ENCODE measurements at places on chromosomes 2 and 18.

DNA sequence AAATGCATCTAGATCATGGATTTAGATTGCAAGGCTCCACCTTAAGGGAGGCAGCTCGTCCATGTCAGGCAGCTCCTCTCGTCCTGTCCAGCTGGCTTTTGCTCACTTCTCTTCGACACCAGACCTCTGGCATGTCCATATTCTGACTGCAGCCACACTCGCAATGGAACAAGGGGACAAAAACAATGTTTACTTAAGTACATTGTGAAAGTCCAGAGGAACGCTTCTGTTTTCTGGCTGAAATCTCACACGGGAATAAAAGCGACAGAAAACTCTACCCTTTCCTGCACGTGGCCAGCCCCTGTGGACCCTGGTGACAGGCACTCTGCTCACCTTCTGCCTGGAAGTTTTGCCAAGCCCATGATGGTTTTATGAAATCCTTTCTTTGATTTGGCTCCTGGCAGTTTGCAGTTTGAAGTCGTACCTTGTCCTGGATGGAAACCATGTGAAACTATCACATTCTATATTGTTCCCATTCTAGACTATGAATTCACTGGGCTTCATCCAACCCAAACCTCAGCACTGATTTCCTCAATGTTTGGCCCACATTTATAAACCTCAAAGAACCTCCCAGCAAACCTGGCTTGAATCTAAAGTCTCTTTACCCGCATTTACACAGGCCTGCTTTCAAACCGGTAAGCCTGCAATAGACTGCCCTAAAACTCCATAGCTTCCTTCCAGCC, 134.3 kb upstream of the PIEZO2 start:
- DNase-seq: no peak

- DNase-seq: no peak
Measured at GRCh38 chr2:85663594-85664565, 4.1 kb downstream of the SFTPB start.

DNA sequence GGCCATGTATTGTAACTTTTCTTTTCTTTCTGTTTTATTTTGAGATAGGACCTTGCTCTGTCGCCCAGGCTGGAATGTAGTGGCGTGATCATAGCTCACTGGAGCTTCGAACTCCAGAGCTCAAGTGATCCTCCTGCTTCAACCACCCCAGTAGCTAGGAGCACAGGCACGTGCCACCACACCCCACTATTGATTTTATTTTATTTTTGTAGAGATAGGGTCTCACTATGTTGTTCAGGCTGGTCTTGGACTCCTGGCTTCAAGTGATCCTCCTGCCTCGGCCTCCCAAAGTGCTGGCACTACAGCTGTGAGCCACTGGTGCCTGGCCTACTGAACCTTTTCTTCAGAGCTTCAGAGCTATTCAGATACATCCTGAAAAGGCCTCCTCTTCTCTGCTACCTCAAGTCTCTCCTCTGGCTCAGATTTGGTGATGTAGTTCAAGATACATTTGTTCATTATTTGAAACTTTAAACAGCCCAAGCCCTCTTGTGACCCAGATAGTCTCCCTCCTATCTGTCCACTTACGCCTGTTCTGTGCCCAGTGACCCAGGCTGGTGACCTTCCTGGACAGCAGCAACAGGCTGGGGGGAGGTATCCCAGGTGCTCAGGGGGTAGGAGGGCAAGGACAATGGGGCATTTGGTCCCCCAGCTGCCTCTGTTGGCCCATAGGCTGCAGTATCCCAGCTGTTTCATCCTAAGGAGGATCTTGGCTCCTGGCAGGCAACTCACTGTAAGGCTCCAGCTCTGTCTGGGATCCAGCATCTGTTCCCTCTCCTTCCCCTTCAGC, 38.6 kb downstream of the LAMA3 start:
- DNase-seq: no peak

GRCh38 chr2:216713691-216714336, 18.5 kb upstream of the IGFBP5 start:
- DNase-seq: no peak

DNA sequence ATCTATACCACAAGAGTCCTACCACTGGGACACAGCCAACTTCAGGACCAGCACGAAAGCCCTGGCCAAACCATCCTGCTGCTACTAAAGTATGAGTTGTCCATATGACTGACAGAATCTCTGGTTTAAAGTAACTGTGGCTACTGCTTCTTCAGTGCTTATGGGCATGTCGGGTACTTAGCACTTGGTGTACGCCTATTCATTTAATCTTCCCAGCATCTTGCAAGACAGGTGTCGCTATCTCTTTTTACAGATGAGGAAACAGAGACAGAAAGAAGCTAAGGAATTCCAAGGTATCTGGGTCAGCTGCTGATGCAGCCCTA, 203.4 kb upstream of the ID2 start:
- DNase-seq: no peak

- no peak for DNase-seq
Measured at GRCh38 chr2:95344656-95345055, 47.5 kb downstream of the KCNIP3 start.

- no peak for DNase-seq
Measured at GRCh38 chr2:159856760-159857159, 58.8 kb upstream of the CD302 start.

GRCh38 chr18:46754661-46755292, 2.1 kb downstream of the ST8SIA5 start:
- DNase-seq: no peak

- peak; percentile 60 for DNase-seq
Measured at GRCh38 chr2:152716805-152717227, 445 bp downstream of the PRPF40A start.

DNA sequence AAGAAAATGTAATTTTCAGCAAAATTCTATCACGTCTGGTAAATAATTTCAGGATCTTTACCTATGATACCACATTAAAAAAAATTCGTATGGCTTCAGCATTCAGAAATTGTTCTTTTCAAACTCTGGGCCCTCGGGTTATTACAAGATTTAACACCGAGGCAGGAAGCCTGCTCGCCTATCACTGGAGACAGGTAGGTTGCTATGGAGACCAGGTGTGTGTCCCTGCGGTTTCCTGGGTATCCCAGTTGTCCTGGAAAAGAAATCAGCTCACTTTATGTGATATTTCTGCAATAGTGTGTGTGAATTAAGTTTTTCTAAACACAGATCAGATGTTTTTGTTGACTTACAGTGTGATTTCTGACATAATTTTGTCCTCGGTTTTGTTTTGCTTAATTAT, 14.2 kb downstream of the HPCAL1 start:
- DNase-seq: no peak
